ENCODE measurements at places on chromosomes 2 and 18.
A peak's percentile ranks its signal among the peaks of the same experiment; 100 is the strongest.

GRCh38 chr18:13811993-13812392 is 12.0 kb upstream of the MC5R start:
- DNase-seq: no peak

DNA sequence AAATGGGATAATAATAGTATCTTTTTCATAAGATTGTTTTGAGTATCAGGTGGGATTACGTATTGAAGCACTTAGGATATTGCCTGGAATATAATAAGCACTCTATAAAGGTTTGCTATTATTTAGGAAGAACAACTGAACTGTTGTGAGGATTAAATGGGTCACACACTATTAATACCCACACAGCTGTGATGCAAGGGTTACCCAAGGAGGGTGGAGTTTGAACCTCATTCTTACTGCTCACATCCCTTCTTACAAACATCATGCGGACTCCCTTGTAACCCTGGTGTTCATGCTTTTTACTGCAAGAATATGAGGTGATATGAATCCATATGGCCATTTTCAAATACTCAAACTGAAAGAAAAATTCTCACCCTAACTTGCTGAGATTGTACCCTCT is 113.5 kb downstream of the KCTD1 start:
- DNase-seq: no peak

DNA sequence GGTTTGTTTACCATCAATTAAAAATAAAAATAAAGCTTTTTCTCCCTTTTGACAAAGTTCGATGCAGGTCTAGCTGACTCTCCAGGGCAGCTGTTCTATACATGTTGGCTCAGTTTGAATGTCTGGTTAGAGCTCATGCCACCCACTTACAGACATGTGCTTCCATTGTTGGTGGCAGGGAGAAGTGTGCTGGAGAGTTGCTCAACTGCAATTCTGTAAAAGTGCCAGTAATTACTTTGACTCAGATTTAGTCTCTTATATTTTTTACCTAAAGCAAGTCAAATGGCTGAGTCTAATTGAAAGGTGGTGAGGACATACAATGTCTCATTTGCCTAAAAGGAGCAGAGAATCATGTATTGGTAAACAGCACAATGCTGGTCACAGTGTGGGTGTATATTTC is 609.1 kb upstream of the SYT4 start:
- no peak for DNase-seq

- no peak for DNase-seq
These were observed 151.3 kb downstream of the NEDD4L start for GRCh38 chr18:58195278-58195765.

- peak; percentile 97 for DNase-seq
These were observed 114.7 kb upstream of the CYP1B1 start for GRCh38 chr2:38190542-38191218.

GRCh38 chr2:222747526-222748160 is 76.2 kb downstream of the MOGAT1 start:
- no peak for DNase-seq

- DNase-seq: no peak
These were observed 42.3 kb downstream of the METTL8 start for GRCh38 chr2:171391532-171391931.

- DNase-seq: no peak
These were observed 68.9 kb upstream of the ZSWIM2 start for GRCh38 chr2:186917866-186918265.

DNA sequence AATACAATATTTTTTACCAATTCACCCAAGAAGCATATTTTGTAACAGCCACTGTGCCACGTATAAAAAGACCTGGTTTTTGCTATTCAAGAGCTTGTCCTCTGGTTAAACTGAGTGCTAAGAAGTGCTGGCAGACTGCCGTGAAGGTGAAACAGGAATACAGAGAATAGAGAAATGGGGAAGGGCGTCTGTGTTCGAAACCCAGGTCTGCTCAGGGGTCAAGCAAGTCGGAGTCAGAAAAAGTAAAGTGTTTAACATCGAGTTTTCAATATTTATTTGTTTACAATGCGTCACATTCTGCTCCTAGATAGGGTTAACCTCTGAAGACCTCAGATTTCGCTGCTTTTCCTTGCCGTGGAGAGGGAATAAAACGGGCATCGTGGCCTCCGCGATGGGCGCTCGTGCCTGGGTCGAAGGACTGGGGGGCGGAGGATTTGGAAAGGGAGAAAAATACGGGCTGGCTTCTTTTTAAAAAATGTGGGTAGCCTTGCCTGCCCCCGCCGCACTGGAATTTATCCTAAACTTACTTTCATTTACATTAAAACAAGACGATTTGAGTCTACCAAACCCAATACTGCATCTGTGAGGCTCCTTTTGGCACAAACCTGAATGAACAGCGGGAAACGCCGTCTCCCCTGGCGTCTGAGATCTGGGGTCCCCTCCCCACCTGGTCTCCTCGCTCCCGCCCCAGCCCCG is 1.1 kb upstream of the SNTG2 start:
- DNase-seq: no peak

DNA sequence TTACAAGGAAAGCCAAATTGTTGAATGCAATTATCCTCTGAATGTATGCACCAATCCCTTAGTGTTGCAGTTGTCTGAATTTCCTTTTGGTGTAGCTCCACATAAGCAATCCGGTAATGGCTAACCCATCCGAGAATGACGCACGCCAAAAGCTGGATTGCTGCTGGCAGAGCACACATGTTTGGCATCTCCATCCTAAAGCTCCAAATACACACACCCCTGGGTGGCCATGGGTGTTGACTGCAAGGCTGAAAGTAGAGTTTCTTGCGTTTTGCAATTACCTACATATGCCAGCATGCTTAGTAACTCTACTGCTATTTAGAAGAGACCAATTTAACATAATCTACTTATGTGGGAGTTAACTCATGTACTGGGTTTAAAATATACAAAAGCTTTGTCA is 53.1 kb downstream of the KCTD1 start:
- DNase-seq: no peak

GRCh38 chr2:132515010-132515409 is 98.4 kb downstream of the GPR39 start:
- no peak for DNase-seq

DNA sequence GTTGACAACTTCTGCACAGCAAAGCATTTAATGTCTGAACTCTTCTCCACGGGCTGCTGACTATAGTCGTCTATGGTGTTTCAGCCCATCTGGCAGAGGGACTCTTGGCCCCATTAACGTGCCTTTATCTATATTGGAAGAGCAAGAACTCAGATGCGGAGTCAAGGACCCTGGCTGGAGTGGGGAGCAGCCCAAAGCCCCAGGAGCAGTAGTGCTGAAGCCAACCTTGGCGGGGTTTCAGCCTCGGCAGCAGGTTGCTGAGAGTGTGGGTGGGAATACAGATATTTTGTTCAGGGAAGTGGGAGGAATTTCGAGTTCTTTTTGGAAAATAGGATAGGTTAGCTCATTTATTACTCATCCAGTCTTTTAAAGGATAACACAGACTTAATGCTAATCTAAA is 34.2 kb downstream of the TMEM17 start:
- DNase-seq: no peak

DNA sequence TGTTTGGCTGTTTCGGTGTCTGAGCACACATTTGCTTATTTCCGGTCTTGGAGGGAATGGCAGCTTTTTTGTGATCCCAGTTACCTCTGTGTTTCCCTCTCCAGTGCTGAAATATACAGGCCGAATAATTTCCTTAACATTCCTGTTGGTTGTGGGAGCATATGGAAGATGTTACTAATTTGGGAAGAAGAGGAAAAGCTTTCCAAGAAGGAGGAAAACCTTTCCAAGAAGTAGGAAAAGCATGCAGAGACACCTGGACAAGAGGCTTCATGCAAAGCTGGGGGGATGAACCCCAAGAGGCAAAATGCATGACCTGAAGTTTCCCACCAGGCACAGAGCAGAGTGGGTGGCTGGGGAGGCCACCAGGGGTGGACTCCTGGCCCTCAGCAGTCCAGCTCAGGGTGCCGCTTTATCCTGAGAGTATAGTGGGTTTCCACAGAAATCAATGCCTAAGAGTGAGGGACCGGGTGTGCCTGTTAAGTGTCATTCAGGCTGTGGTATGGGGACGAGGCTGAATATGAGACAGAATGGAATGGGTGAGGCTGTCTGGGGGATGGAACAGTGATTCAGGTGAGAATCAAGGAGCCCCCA is 25.5 kb upstream of the GNAL start:
- no peak for DNase-seq

GRCh38 chr2:239311132-239312040 is 89.4 kb downstream of the HDAC4 start:
- no peak for DNase-seq

GRCh38 chr2:54469484-54470053 is 13.4 kb downstream of the SPTBN1 start:
- DNase-seq: no peak

- no peak for DNase-seq
These were observed 16.1 kb upstream of the PUM2 start for GRCh38 chr2:20366672-20367116.
